ENCODE measurements at places on chromosomes 13 and 19.

GRCh38 chr19:50909240-50910070 is 1.7 kb downstream of the KLK4 start:
- peak; percentile 21 for DNase-seq

GRCh38 chr19:15265850-15266248 is 33.6 kb upstream of the EPHX3 start:
- peak; percentile 84 for DNase-seq

- no peak for DNase-seq
These were observed 17.8 kb upstream of the KCTD4 start for GRCh38 chr13:45218689-45219088.

DNA sequence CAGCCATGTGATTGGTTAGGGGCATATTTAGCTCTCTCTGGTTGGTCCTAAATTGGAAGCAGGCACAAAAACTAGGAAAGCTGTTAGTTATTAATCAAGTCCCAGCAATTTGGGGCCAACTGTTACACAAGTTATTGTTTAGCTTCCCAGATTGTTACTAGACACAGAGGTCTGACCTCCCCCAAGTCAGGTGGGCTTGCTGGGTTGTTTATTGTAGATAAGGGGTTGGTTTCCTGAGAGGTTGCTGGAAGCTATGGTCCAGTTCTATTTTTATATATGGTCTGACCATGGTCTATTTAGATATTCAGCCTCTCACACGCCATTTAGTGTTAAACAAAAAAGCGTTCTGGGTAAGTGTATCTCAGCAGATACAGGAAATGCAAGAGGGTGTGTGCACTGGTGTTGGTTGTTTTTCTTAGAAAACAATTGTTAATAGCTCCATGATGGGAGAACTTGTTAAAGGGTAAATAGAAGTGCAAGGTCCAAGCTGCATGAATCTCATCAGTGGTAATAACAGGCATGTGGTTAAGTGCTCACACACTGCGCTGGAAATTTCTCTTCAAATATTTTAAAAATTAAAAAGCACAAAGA is 150.0 kb downstream of the RAP2A start:
- DNase-seq: no peak

GRCh38 chr19:3573162-3573857 is 566 bp downstream of the HMG20B start:
- DNase-seq: no peak

- DNase-seq: no peak
These were observed 606.8 kb downstream of the DACH1 start for GRCh38 chr13:71260246-71260645.

DNA sequence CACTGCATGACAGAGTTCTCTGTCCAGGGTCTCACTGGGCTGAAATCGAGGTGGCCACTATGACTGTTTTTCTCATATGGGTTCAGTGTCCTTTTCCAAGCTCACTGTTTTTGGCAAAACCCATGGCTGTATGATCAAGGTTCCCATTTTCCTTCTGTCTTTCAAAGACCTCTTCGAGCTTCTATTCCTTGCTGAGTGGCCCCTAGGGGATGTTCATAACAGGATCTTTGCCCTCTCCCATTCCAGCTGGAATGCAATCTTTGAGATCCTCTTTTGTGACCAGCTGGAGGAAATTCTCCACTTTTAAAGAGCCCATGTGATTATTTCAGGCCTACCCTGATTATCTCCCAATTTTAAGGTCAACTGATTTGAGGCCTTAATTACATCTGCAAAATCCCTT is 572.5 kb upstream of the SLC10A2 start:
- DNase-seq: no peak

DNA sequence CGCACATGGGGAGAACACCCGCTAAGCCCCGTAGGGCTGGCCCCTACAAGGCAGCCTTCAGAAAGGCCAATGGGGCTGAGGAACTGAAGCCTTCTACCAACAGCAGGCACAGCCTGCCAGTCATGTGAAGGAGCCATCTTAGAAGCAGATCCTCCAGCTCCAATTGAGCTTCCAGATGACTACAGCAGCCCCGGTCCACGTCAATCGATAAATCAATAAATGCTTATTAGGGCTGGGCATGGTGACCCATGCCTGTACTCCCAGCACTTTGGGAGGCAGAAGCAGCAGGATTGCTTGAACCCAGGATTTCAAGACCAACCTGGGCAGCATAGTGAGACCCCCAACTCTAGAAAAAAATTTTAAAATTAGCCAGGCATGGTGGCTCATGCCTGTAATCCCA is 23.0 kb downstream of the TEX101 start:
- DNase-seq: no peak

DNA sequence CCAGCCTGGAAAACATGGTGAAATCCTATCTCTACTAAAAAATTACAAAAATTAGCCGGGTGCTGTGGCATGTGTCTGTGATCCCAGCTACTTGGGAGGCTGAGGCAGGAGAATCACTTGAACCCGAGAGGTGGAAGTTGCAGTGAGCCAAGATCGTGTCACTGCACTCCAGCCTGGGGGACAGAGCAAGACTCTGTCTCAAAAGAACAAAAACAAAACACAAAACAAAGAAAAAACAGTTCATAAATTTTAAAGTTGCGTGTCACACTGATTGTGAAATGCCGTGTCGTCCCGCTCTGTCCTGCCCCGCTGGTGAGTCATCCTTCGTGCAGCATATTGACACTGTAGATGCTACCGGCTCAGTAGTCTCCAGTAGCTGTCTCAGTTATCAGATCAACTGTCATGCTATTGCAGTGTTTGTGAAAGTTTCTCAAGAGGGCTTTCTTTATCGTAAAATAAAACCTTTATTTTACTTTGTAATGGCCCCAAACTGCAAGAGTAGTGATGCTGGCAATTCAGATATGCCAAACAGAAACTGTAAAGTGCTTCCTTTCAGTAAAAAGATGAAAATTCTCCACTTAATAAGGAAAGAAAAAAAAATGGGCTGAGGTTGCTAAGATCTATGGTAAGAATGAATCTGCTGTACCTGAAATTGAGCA is 36.4 kb upstream of the IGFL1 start:
- DNase-seq: no peak

DNA sequence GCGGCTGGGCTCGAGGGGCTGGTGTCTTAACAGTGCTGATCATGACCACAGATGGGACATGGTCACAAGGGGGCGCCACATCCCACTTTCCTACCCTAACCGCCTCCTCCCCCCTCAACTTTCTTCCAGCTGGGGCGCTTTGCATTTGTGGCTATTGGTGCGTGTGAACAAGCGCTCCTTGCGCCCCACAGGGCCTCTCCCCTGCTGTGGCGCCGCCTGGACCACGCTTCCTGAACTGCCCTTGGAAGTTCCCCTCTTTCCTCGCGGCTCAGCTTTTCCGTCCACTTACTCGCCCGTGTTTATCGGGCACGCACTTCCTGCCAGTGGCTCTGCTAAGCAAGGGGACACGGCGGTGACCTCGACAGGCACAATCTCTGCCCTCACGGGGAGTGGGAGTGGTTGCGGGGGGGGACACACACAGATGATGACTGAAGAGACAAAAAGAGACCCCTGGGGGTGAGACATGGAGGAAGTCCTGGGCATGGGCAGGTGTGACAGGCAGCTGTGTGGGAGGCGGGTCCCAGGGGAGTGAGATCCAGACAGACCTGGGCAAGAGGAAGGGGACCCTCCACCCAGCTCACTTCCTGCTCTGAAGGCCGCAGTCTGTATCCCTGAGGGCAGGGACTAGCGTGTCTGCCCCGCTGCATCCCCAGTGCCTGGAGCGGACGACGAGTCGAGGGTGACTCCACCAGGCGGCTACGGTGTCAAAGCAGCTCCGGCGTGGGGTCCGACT is 40.3 kb downstream of the ZNF787 start:
- DNase-seq: peak; percentile 63

DNA sequence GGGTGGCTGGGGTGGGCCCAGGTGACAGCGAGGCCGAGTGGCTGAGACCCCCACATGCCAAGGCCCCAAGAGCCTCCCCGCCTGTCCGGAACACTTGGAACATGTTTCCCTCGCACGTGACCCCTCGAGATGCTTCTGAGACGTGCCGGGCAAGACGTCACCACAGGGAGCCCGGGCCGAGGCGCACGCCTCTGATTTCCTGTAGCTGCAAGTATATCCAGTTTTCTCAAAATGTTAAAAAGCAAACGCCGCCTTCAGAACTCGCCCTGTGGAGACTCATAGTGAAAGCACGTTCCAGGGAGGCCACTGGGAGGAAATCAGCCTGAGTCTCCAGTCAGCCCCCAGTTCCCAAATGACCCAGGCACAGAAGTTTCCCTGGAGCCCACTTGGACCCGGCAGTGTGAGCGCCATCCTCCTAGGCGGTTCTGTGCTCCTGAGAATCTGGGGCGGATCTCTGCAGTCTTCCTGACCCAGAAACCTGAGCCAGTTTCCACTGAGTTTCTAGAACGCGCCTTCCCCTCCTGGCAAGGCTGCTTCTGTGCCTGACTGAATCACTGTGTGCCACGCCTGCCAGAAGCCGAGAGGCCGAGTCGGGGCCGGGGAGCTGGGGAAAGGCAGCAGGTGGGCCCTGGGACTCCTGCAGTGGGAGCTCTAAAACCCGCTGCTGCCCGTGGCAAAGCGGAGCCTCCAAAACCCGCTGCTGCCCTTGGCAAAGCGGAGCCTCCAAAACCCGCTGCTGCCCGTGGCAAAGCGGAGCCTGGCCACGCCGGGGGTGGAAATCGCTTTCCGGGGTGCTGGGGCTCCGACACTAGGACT is 179.3 kb downstream of the KDM4B start:
- peak; percentile 42 for DNase-seq

DNA sequence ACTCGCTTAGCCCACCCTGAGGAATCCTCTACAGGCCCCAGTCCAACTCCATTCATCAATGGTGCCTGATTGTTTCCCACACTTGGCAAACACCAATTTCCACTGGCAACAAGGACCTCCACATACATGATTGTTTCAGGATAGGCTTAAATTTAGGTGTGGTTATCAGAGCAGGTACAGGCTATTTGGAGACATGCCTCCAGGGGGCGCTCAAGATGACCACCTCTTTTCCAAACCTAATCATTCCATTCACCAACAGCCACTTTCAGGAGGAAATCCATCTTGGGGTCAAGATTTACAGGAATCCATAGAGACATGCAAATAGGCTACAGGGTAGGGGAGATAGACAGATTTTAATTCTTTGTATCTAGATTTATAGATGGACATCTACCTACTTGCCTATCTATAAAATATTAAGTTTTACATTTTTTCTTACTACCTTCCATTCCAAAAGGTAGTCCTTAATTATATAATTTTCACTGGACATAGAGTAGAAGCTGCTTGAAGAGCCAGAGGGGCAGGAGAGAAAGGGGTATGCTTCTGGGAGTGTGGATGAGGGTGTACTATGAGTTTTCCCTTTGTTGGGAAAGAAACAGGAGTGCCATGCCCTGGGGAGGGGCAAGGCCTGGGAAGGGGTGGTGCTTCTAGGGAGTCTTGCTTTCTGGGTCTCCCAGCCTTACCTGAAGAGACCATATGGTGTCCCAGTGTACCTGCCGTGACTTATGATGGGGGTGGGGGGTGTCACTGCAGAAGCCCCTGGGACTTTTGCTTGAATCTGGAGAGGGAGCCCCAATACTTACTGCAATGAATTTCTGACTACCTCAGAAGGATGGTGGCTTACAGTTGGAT is 14.1 kb upstream of the PCDH8 start:
- peak; percentile 58 for DNase-seq

- no peak for DNase-seq
These were observed 169.5 kb upstream of the UFM1 start for GRCh38 chr13:38180126-38180525.

DNA sequence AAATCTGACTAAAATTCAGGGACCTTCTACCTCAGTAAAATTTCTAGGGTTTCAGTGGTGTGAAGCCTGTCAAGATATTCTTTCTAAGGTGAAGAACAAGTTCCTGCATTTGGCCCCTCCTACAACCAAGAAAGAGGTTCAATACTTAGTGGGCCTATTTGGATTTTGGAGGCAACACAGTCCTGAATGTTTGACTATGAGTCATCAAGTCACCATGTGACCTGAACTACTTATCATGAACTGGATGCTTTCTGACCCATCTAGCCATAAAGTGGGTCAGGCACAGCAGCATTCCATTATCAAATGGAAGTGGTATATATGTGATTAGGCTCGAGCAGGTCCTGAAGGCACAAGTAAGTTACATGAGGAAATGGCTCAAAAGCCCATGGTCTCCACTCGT is 163.0 kb upstream of the IRS2 start:
- DNase-seq: no peak

GRCh38 chr19:48967346-48968178 is 2.5 kb downstream of the FTL start:
- DNase-seq: peak; percentile 56

DNA sequence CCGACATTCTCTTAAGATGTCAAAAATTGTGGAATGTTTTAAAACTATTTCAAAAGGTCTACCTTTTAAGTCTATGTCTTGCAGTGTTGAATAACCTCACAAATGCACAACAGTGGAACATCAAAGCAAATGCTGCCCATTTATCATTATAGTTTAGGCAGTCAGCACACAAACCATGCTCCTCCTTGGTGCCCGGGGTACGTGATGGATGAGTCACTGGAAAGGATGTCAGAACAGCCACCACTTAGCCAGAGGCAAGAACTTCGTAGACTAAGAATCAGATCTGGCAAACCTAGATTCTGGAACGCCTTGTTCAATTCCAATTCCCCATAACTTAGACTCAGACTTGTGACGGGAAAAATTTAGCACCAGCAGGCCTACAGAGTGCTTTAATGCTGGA is 343.6 kb downstream of the FGF9 start:
- DNase-seq: no peak

- DNase-seq: no peak
These were observed 351.4 kb downstream of the KCNRG start for GRCh38 chr13:50366488-50367174.

GRCh38 chr13:20616059-20616797 is 49.3 kb downstream of the IFT88 start:
- no peak for DNase-seq

- no peak for DNase-seq
These were observed 845.1 kb downstream of the DACH1 start for GRCh38 chr13:71021825-71022422.

DNA sequence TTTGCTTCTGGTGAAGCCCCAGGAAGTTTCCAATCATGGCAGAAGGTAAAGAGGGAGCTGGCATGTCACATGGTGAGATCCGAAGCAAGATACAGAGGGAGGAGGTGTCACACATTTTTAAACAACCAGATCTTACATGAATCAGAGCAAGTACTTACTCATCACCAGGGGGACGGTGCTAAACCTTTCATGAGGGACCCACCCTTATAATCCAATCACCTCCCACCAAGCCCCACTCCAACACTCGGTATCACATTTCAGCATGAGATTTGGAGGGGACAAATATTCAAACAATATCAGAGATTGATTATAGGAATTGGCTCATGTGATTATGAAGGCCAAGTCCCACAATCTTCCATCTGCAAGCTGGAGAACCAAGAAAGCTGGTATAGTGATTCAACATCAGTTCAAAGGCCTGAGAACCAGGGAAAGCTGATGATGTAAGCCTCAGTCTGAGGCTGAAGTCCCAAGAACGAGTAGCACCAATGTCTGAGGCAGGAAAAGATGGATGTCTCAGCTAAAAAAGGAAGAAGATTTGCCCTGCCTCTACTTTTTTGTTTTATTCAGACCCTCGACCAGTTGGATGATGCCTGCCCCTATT is 58.6 kb upstream of the WDFY2 start:
- no peak for DNase-seq

- no peak for DNase-seq
These were observed 2.0 kb upstream of the EBPL start for GRCh38 chr13:49693191-49693733.

All from head of caudate nucleus (tissue), 42 donors.